GM04503 (cell line): ENCODE measurements at places on chromosomes 2 and 18.

GRCh38 chr2:154324601-154325000 is 373.9 kb upstream of the KCNJ3 start:
- no peak for DNase-seq

GRCh38 chr2:18585526-18585925 is 3.8 kb downstream of the NT5C1B start:
- DNase-seq = no peak

GRCh38 chr2:127150996-127151395 is 44.0 kb upstream of the BIN1 start:
- DNase-seq = no peak

GRCh38 chr2:151260573-151261230 is 961 bp downstream of the RBM43 start:
- DNase-seq = no peak

- DNase-seq = no peak
These were observed 149.6 kb downstream of the MYT1L start for GRCh38 chr2:2181493-2181892.

GRCh38 chr2:195456771-195457170 is 200.3 kb upstream of the SLC39A10 start:
- no peak for DNase-seq

DNA sequence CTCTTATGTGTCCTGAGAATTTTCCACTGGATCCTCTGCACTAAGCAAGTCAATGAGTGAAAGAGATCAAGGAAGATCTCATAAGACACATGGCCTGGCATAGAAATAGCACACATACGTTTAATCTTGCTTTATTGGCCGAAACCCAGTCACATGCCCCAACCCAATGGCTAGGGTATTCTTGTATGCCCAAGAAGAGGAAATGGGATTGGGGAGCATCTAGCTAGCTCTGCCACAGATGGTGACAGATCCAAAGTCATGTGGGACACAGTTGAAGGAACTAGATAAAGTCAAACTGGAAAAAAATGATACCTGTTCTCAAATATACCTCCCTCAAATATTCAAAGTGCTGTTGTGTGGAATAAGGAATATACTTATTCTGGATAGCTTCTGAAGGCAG is 74.7 kb downstream of the CD28 start:
- DNase-seq = no peak

GRCh38 chr2:10614939-10615338 is 74.8 kb downstream of the NOL10 start:
- DNase-seq = no peak

DNA sequence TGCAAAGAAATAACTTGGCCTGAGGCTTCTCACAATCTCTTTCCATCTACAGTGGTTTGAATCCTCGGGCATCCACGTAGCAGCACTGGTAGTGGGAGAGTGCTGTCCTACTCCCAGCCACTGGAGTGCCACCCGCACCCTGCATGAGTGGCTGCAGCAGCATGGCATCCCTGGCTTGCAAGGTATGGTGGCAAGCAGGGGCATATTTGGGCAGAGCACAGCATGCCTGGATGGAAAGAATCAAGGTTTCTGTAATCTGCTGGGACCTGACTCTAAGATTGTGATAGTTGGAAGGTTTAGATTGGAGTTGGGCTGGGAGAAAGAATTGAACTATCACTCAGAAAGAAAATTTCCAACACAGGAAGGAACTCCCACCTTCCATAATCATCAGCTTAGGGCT is 4.0 kb downstream of the CAD start:
- DNase-seq = no peak

GRCh38 chr18:58105206-58105887 is 61.3 kb downstream of the NEDD4L start:
- DNase-seq = no peak

DNA sequence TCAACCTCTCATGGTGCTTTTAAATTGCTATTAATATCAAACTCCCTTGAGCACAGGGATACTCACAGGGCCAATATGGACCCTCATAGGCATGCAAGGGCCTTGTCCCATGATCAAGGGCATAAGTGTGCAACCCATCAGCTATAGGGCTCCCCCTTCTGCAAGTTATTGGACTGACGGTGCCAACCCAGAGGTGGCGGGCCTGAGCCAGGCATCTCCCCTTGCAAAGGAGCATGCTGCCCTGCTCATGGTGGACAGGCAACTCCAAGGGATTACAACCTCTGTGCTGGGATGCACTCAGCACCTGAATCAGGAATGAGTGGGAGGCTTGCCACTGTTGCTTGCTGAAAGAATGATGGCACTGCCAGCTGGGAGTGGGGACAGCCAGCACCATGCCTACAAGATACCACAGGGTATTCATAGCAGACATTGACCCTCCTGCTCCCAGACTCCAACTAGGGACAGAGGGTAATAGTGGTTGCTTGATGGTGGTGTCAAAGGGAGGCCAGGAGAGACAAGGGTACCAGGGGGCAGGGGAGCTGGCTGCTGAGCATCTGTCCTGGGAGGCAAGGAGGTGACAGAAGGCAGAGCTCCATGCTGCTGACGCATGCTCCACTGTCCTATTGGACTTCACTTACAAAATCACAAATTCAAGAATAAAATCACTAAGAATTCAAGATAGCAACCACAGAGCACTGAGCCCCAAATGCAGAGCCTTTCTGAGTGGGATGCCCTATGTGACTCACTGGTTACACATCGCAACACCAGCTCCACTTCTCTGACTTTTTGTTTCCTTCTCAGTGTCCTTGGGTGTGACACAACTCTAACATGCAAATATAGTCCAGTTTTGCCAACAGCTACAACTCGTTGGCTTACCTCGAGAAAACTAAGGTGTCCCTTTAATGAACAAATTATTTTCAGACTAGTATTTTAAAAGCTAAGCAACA is 157.1 kb upstream of the CCDC150 start:
- DNase-seq = no peak

DNA sequence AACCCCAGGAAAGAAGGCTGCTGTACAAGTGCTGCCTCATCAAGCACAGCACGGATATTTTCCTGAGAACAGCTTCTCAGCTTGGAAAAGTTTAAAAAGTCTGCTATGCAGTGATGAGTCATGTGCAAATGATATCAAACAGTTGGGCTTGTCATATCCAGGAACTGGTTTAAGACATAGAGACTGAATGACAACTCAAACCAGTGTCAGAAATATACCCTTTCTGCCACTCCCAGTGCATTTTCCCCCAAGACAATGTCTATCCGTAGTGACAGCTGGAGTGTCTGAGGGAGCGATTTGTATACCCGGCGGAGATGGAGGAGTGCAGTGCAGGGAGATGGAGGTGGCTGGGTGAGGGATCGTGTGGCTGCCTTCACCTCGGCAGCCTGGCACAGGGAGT is 28.2 kb downstream of the SOX11 start:
- no peak for DNase-seq

- no peak for DNase-seq
These were observed 42.0 kb upstream of the OTOS start for GRCh38 chr2:240182476-240182875.

DNA sequence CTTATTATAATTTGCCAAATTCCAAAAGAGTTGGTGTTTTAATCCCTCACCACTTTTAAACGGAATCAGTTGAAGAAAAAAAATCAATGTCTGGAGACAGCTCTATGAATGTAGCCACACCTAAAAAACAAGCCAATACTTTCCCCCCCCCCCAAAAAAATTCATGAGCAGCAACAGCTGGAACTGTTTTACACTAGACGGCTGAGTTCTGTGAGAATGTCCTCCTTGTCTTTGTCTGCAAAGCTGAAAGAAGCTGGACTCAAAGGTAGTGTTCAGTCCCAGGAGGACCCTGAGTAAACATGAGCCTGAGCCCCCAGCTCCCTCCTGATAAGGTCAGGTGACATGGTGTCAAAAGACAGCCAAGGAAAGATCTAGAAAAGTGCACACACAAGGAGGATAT is 68.2 kb downstream of the ZNF521 start:
- no peak for DNase-seq

GRCh38 chr18:76495435-76496193 is 572 bp upstream of the ZNF516 start:
- no peak for DNase-seq

- DNase-seq = no peak
These were observed 369 bp downstream of the CDK5R2 start for GRCh38 chr2:218959761-218960308.

GRCh38 chr2:152126664-152127063 is 27.8 kb upstream of the CACNB4 start:
- DNase-seq = no peak

GRCh38 chr2:238594796-238595749 is 168.3 kb downstream of the ASB1 start:
- DNase-seq = no peak
